ENCODE measurements at places on chromosomes 7 and 10.

GRCh38 chr10:58399410-58399809, 14.2 kb downstream of the TFAM start:
- no peak for DNase-seq

DNA sequence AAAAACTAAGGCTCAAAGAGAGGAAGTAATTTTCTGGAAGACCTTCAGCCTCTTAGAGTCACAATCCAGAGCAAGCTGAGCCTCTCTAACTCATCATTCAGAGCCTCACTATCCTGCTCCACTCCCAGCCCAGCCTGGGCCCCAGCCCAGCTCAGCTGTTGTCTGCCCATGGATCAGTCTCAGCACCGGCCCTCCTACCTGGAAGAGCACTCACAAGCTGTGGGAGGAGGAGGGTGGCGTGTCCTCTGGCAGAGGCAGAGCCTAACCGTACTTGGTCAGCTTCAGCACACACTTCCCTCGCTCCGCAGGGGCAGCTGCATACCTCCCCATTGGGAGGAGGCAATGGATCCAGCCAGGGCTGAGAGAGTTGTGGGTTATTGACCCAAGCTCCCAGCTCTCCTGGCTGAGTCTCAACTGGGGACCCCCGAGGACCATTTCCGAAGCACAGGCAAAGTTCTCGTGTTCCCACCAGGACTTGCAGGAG, 66.7 kb upstream of the GPR26 start:
- no peak for DNase-seq

DNA sequence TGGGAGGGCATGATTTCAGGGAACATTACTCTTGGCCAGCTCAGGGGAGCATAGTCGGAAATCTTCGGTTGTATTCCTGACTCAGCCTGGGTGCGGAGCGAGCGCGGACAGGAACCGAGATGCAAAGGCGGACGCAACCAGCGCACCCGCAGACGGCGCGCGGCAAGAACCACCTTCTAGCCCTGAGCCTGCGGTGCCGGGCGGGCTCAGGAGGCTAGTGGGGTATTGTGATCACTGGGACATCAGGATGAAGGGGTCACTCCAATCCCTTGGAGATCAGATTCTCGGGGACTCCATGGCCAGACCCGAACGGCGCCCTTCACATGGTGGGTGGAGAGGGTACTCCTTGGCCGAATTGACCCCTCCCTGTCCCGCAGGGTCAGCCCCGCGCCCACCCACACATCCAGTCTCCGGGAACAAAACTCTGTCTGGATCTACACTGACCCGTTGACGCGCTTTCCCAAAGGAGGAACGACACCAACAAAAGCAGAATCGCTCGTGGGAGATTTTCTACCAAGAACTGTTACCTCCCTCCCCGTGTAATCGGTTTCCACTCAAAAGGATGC, 730.5 kb downstream of the ZWINT start:
- DNase-seq = peak; percentile 20

DNA sequence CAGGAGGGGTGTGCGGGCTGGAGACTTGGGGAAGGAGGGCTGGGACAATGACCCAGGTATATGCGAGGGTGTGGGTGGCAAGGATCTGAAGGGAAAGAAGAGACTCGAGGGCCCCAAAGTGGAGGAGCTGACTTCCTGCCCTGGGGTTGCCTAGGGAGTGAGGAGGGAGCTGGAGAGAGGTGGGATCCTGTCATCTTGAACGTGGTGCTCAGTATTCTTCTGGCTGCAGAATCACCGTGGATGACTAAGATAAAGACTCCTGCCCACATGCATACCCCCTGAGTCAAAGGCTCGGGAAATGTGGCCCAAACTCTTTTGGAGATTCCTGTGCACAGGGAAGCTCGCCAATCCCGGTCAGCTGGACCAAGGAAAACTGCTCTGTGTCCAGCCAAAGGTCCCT, 31.2 kb downstream of the COL17A1 start:
- DNase-seq = no peak

- DNase-seq = no peak
These were observed 183.1 kb downstream of the CHN2 start for GRCh38 chr7:29377718-29378117.

GRCh38 chr10:35268323-35268722, 68.0 kb upstream of the CCNY start:
- no peak for DNase-seq

GRCh38 chr7:44276571-44277221, 48.7 kb downstream of the CAMK2B start:
- no peak for DNase-seq

GRCh38 chr7:607938-608337, 88.3 kb upstream of the PDGFA start:
- no peak for DNase-seq

GRCh38 chr10:92419740-92420545, 129.0 kb downstream of the MARCHF5 start:
- no peak for DNase-seq

GRCh38 chr7:151469281-151469680, 29.3 kb upstream of the CRYGN start:
- no peak for DNase-seq

- DNase-seq = no peak
These were observed 57.1 kb downstream of the BPGM start for GRCh38 chr7:134703782-134704181.

DNA sequence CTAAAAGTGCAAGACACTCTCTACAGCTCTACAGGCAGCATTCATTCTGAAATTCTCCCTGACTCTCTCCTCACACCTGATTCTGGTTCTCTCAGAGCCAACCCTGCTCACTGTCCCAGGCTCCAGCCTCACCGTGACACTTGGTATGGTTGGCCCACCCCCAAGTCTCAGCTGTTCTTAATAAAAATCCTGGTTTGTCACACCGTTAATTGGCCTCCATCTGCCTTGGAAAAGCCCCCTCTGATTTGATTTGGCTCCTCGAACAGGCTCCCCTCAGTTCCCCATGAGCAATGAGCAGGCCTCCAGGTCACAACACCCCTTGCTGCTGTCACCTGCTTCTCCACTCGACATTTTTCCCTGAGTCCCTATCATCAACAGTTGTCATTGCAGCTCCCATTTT, 507.3 kb upstream of the AUTS2 start:
- no peak for DNase-seq

GRCh38 chr10:103257812-103258211, 12.1 kb downstream of the RPEL1 start:
- DNase-seq = no peak

DNA sequence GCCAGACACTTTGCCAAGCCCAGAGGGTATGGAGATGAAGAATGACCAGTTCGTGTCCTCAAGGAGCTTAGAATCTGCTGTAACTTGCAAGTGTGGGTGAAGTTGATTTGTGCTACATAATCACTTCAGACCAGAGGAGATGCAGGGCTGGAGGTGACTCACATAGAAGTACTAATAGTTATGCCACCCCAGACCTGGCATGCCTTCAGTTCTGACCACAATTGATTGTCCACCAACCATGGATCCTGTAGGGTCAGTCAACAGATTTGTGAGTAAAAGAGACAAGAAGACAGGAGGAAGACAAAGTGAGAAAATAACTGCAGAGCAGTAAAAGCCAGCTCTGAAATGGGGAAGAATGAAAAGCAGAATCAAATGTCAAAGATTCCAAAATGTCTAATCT, 51.2 kb upstream of the BMPER start:
- DNase-seq = no peak

GRCh38 chr10:43644252-43644651, 4.4 kb downstream of the ZNF32 start:
- DNase-seq = no peak

DNA sequence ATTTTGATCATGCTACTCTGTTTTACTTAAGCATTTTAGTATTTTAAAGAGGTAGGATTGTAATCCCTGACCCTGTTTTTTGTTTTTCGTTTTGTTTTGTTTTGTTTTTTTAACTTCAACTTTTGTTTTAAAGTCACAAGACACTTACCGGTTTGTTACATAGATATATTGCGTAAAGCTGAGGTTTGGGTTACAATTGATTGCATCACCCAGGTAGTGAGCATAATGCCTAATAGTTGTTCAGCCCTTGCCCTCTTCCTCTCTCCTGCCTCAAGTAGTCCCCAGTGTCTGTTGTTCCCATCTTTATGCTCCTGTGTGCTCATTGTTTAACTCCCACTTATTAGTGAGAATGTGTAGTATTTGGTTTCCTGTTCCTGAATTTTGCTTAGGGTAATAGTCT, 93.1 kb upstream of the TEX47 start:
- no peak for DNase-seq

GRCh38 chr10:126137562-126138221, 241.3 kb downstream of the FANK1 start:
- DNase-seq = no peak
